Fibroblast of lung (primary cell): ENCODE measurements at places on chromosomes 12 and 14. TPM values are rescaled to one million over a fixed set of nuclear protein-coding genes. Genes with fewer than 3 reads are reported as not detected.

Gene PGF
- 0.84 and 1.1 TPM in 2 replicates for polyA plus RNA-seq

Gene SLC4A8
- polyA plus RNA-seq: 4.9 and 12.4 TPM in 2 replicates

Gene TSPAN11
- 0.02 and 0.05 TPM in 2 replicates for polyA plus RNA-seq

Gene ADCK1
- polyA plus RNA-seq: 4.8 and 5.4 TPM in 2 replicates

Gene RTL1
- not detected in 2 replicates for polyA plus RNA-seq

Gene EDDM3A
- polyA plus RNA-seq: not detected in 2 replicates

Gene PCED1B
- 0.49 and 0.83 TPM in 2 replicates for polyA plus RNA-seq

Gene GPR68
- 0.37 and 1.3 TPM in 2 replicates for polyA plus RNA-seq

Gene TC2N
- 0.09 and 0.19 TPM in 2 replicates for polyA plus RNA-seq

Gene LRCOL1
- polyA plus RNA-seq: 0.15 TPM in 1 of 2 replicates, not detected in the other

Gene PRB3
- not detected in 2 replicates for polyA plus RNA-seq

Gene TTC9
- polyA plus RNA-seq: 1.9 and 2.0 TPM in 2 replicates

Gene IPO4
- polyA plus RNA-seq: 12.4 and 27.8 TPM in 2 replicates
